ENCODE measurements at places on chromosomes 12 and 14.
A peak's percentile ranks its signal among the peaks of the same experiment; 100 is the strongest.

- no peak for DNase-seq
These were observed 1266.1 kb downstream of the LRFN5 start for GRCh38 chr14:42872786-42873185.

GRCh38 chr12:9319044-9319841, 111.0 kb upstream of the PZP start:
- no peak for DNase-seq

GRCh38 chr14:53570411-53571387, 385.9 kb downstream of the BMP4 start:
- no peak for DNase-seq

DNA sequence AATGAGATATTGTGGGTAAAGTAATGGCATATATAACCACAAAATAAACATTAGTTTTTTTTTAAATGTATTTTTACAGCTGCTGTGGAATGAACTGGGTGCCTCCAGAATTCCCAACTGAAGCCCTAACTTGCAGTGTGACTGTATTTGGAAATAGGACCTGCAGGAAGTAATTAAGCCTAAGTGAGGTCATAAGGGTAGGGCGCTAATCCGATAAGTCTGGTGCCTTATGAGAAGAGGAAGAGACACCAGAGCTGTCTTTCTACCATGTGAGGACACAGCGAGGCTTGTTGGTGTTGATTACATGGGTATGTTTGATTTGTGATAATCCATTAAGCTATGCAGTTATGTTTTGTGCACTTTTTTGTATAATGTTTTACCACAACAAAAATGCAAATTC, 136.8 kb downstream of the TPH2 start:
- DNase-seq: no peak

GRCh38 chr12:65518771-65519170, 240.3 kb downstream of the MSRB3 start:
- DNase-seq: no peak

GRCh38 chr12:71157601-71158233, at the start of gene TSPAN8:
TSPAN8 (minus strand) TSS chr12:71157999; CDS start chr12:71157678, 321 bp downstream.
- no peak for DNase-seq

DNA sequence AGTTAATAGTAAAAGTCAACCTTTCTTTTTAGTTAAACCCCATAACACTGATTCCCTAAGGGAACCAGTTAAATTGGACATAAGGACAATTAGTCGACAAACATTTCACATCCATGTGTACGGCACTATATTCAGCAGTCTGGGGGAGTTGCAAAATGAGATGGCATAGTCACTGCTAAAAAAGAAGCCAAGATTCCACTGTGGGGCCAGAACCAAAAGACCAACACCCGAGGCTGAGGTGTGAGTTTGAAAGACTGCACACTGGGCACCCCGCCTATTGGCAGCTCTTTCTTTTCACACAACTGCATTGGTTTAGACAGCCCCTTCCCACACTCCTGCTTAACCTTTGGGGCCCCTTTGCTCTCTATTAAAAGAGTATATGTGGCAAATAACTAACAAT, 16.7 kb downstream of the SETD3 start:
- no peak for DNase-seq

- no peak for DNase-seq
These were observed 170.9 kb downstream of the MSRB3 start for GRCh38 chr12:65449400-65449799.

- peak; percentile 57 for DNase-seq
These were observed 164.8 kb downstream of the ZFP36L1 start for GRCh38 chr14:68627868-68628604.

GRCh38 chr14:22920697-22921096, 1.7 kb upstream of the RBM23 start:
- no peak for DNase-seq

DNA sequence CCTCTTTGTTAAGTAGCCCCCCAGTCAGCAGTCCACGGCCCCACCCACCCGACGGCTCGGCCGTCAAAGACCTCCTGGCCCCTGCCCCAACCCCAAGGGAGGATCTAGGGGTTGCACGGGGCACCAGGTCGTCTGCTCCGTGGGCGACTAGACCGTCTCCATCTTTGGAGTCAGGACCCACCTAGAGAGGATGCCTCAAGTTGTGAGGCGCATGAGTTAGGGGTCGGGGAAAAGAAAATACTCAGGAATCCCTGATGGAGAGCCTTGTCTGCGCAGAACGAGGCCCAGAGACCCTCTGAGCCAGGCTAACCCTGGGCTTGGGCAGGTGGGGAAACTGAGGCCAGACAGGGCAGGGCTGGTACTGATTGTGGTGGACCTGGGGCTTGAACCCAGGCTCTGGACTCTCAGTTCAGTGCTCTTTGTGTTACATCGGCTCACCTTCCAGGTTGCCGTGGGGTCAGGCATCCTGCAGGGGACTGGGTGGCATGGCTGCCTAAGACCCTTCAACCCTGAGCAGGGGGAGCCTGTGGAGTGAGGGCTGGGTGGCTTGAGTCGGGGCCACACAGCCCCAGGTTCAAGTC, 839 bp downstream of the OTUB2 start:
- DNase-seq: no peak

- no peak for DNase-seq
These were observed 46.9 kb downstream of the ACTN1 start for GRCh38 chr14:68932231-68932630.

DNA sequence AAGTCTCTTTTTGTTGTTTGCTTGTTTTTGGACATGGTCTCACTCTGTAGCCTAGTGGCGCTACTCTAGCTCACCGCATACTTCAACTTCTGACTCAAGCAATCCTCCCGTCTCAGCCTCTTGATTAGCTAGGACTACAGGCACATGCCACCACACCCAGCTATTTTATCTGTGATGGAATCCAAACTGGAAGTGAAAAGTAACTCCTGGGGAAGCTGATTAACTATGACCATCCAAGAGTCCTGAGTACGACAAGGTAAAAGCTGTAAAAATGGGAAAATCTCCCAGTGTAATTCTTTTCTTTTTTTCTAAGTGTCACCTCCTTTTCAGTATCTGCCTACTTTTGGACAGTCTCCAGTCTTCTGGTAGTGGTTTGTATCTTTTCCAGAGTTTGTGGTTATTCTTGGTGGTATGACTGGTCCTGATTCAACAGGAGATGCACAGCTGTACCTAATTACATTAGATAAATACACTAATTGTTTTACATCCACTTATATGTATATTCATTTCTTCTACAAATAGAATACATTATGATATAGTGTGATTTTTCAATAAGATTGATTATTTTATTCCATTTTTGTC, 97.8 kb downstream of the SLC6A15 start:
- no peak for DNase-seq

- no peak for DNase-seq
These were observed 224.9 kb downstream of the FBXL14 start for GRCh38 chr12:1369460-1369859.

GRCh38 chr12:40145896-40146295, 40.0 kb upstream of the SLC2A13 start:
- no peak for DNase-seq

GRCh38 chr14:31760277-31760676, 199.1 kb downstream of the NUBPL start:
- no peak for DNase-seq

GRCh38 chr12:112258926-112259325, 123.3 kb downstream of the HECTD4 start:
- DNase-seq: no peak

DNA sequence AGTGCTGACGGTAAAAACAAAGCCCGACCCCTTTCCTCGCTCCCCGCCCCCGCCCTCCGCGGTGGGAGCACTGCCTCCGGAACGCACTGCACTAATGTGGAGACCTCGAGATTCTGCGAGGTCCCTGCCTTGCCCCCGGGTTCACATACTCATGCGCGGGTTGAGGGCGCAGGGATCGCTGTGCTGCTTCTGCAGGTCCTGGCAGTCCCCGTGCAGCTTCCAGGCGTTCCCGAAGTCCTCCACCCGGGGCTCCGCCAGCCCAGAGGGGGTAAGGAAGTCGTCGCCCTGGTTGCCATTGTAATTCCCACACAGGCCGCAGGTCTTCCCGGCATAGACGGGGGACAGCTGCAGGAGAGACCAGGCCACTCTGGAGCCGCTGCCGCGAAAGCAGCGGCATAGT, 66.8 kb downstream of the VWF start:
- no peak for DNase-seq

GRCh38 chr12:57844709-57845477, 1.6 kb downstream of the CTDSP2 start:
- DNase-seq: peak; percentile 40

DNA sequence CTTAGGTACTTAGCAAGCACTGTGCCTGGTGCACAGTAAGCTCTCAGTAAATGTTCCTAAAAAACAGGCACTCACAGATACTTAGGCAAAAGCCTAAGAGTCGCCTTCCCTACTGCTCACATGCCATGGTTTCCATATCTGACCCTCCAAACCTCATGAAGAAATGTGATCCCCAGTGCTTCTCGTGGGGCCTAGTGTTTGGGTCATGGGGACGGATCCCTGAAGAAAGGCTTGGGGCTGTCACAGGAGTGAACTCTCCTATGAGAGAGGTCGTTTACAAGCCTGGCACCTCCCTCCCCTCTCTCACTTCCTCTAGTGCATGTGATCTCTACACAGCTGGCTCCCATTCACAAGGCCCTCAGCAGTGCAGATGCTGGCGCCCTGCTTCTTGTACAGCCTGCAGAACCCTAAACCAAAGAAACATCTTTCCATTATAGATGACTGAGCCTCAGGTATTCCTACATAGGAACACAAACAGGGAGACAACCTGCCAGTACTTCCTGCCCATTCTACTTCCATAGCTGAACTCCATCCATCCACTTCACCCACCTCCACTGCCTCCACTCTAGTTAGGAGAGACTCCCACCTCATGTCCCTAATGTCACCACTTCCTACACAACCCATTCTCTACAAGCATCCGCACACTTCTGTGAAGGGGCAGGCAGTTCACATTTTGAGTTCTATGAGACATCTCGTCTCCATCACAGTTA, 2.9 kb downstream of the SLC15A4 start:
- DNase-seq: no peak

All from stimulated activated CD4-positive, alpha-beta T cell treated with anti-CD3 and anti-CD28 coated beads, TNF-alpha, amount 100 ng/mL, for 24 hours (primary cell).